ENCODE measurements at places on chromosomes 11 and 22. TPM values are rescaled to one million over a fixed set of nuclear protein-coding genes. Genes with fewer than 3 reads are reported as not detected.

DNA sequence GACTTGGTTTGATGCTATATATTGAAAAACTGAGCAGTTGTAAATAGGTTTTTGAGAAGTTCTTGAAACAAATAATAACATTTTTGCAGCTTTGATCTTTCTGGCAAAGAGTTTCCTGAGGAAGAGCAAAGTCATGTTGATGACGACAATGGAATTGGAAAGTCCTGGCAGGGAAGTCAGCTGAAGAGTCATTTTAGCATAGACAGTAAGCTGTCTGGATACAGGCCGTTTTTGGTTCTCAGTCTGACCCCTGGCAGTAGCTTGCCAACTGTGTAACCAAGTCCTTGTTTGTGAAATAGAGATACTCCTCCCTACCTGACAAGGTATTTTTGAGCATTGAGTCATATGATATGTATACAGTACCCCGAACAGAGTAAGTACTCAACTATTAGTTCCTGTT, 193.3 kb downstream of the C11orf91 start:
- no peak for DNase-seq

- no peak for DNase-seq
These were observed 29.8 kb downstream of the MTMR3 start for GRCh38 chr22:29912605-29913398.

- no peak for DNase-seq
These were observed 2.7 kb downstream of the CAPN5 start for GRCh38 chr11:77069336-77069968.

GRCh38 chr22:36107436-36107835, 53.1 kb downstream of the APOL3 start:
- DNase-seq, result no peak

DNA sequence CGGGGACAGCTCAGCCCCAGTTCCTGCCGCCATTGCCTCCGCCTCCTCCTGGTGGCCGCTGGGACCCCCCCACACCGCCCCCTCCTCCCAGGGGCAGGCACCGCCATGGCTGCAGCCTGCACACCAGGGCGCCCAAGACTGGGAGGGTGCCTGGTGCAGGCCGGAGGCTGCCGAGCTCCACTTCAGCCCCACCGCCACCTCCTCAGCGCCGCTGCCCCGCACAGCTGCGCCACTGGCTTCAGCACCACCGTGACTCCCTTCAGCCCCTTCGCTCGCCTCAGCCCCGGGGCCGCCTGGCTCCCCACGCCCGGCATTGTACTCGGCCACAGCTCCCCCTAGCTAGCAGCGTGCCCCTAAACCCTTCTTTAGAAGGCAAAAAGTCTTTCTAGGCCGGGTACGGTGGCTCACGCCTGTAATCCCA, 131.1 kb downstream of the CRYBB2 start:
- DNase-seq, result no peak

- peak; percentile 86 for DNase-seq
These were observed 40.8 kb downstream of the IGLL1 start for GRCh38 chr22:23539135-23539838.

GRCh38 chr22:38608992-38609750, 39.2 kb upstream of the DMC1 start:
- DNase-seq, result no peak

- DNase-seq, result no peak
These were observed 35.5 kb downstream of the SLC22A9 start for GRCh38 chr11:63405114-63405513.

DNA sequence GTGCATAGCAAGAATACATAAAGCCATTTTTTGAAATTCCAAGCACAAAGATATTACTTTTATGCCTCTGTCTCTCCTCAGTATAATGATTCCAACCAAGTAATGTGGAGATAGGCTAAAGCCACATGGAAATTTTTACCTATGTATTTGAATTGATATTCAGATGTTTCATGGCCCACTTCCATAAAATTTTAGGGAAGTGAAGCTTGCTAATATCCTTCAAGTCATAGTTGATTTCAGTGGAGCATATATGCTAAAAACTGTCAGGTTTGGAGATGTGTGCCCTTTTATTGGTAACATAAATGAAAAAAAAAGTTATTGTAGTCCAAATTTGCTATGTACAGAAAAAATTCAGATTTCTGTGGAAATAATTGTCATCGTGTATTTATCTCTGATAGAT, 12.3 kb downstream of the MS4A4E start:
- DNase-seq, result no peak

- DNase-seq, result no peak
These were observed 718.8 kb downstream of the CNTN5 start for GRCh38 chr11:99739464-99740089.

- no peak for DNase-seq
These were observed 7.5 kb upstream of the WEE1 start for GRCh38 chr11:9565822-9566560.

DNA sequence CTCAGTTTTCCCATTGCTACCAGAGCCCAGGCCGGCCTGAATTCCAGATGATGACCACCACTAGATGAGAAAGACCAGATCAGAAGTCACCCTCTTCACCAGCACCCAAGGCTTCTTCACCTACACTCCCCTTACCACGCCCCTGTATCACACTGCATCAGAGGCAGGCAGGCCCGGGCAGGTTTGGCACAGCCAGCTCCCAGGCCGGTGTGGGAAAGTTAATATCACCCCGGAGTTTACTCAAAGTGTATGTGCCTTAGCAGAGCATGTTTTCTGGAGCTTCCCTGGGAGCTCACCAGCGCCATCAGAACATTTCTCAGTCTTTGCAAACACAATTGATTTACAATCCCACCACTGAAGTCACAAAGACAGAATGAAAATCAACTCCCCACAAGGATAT, 47.5 kb upstream of the POU2AF1 start:
- no peak for DNase-seq

DNA sequence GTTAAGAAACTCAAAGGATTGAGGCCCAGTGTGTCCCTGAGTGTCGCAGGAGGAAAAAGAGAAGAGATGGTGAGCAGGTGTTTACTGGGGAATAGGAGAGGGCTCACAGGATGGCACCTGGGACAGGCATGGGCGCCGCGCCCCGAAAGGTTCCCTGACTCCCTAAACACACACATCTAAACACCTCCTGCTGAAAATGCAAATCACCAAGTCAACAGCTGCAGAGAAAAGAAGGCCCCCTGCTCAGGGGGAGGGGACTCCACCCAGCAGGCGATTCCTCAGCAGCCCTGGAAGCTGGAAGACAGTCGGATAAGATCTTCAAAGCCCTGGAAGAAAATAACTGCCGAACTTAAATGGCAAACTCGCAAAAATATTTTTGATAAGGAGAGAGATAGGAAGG, 377.2 kb downstream of the BRD1 start:
- DNase-seq, result no peak

- no peak for DNase-seq
These were observed 18.2 kb downstream of the ST14 start for GRCh38 chr11:130177782-130178181.

- DNase-seq, result no peak
These were observed 34.9 kb downstream of the TRAF6 start for GRCh38 chr11:36475192-36475591.

DNA sequence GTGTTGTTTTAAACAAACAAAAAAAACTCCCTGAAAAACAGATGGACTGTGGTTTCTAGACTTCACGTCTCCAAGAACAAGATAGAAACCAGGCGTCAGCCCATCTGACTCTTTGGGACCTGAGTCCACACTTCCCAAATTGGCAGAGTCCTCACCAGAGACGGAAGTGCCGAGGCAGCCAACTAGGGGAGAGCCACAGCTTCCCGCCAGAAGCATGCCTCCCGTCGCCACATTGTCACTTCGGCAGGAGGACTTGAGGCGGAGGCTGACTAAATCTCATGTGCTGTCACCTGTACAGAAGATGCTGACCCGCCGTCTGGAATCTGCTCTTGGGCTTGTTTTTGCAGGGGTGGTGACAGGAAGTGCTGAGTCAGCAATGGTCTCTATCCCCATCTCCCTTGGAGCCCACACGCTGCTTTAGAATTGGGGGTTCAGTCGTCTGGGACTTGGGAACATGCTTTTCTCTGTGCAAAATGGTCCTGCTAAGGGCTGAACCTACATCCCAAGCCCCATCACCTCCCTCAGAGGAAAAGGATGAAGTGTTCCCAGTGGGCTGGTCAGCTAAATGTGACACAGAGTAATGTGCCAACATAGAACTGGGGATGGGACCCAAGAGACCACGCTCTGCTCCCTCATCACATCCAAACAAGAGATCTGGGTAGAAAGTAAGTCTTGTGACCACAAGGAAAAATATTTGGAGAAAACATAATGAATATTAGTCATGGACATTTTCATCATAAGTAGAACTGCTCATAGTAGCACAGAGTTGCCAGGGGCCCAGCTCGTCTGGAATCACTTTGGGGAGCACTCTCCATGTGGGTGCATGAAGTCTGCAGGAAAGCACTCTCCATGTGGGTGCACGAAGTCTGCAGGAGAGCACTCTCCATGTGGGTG, 152.9 kb downstream of the SNX19 start:
- no peak for DNase-seq

- DNase-seq, result no peak
These were observed 18.0 kb upstream of the DRD2 start for GRCh38 chr11:113493206-113493605.

DNA sequence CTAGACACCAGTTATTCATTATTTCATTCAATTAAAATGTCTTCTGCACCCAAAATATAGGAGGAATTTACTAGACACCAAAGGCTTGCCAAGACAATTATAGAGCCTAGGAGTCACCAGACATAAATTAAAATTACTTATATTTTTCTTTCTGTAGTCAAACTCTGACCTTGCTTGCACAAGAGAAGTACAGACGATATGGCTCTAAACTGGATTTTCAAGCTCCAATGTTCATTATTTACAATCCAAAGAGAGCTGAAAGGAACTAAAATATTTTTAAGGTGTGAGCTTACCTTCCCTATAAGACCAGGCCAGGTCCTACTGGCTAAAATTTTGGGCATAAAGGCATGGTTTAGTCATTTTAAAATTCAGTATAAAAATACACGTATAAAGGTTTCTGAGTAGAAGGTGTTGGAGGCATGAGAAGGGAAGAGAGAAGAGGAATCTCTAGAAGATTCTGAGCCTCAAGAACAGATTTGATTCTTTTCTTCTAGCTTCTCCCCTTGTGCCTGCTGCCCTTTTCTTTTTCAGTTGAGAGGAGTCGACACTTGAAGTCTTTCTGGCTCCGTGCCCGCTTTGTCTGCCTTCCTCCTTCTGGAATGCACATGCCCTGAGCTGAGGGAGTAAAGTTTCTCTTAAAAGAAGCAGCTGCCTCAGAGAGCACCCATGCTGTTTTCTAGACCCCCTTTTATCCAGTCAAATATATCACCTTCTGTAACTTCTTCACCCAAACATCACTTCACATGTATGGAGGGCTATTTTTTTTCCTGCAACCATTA, 13.5 kb downstream of the C11orf97 start:
- no peak for DNase-seq

GRCh38 chr11:44563711-44564110, 1.8 kb upstream of the CD82 start:
- no peak for DNase-seq

DNA sequence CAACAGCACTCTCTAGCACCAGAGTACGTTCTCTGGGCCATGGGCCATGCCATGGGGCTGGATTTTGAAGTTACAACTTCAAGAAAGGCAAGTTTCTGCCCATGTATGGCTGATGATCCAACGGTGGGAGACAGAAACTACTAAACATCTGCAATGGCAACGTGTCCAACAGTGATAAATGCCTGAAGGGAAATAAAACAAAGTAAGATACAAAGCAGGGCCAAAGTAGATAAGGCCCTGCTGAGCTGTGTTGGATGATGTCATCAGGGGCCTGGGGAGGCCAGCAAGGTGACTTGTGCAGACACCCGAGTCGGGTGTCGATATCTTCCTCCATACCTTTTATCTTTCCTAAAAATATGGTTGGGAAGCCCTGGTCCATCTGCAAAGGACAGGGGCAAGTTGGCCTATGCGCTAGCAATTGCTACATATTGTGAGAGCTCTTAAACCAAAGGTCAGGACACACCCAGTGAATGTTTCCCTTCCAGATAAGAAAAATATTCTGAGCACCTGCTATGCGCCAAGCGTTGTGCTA, 487.2 kb downstream of the MN1 start:
- no peak for DNase-seq

DNA sequence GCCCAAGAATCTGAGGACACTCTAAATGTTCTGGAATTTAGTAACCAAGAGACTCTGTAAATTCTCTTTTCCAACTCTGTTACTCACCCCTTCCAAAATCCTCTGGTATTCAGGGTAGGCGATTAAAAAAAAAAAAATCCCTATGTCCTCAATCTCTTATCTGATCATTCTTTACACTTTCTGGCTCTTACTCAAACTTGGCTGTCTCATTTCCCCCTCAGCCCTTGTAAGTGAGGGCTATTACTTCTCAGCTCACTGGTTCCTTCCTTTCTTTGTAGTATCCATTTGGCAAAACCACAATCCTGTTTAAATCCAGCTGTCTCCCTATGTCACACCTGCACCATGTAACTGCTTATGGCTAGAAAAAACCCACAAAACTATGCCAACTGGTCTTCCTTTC, 12.7 kb upstream of the MSANTD2 start:
- no peak for DNase-seq

- no peak for DNase-seq
These were observed 147.5 kb upstream of the B3GAT1 start for GRCh38 chr11:134559602-134559962.

GRCh38 chr11:59185386-59185945, 13.5 kb downstream of the DTX4 start:
- DNase-seq, result no peak

GRCh38 chr11:46315033-46315738, 32.1 kb upstream of the DGKZ start:
- DNase-seq, result peak; percentile 59

DNA sequence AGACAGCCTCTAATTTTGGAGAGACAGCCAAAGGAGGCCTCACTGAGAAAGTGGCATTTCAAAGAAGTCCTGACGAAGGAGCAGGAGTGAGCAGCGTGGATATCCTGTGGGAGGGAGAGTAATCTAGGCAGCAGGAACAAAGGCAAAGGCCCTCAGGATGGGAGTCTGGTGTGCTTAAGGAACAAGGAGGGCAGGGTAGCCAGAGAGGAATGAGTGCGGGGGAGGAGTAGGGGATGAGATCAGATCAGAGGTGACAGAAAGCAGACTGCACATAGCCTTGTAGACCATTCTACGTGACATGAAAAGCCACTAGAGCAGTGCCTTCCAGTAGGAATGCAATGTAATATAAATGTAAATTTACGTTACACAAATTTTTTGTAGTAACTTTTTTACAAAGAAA, 5.6 kb downstream of the SLC36A4 start:
- DNase-seq, result no peak

DNA sequence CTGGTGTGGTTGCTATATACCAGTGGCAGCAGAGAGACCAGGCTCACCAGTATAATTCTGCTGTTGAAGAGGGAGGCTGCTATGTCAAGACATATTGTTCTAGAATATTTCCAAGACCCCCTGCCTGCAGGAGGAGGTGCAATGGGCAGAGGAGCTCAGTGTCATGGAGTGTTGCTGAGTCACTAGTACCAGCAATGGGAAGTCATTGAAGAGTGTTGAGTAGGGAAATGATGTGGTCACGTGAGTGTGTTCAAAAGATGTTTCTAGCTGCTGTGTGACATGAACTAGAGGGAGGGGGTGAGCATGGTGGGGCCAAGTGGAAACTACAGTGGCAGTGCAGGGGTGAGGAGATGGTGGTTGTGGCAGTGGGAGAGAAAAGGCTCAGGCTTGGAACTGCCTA, 76.3 kb upstream of the BIRC3 start:
- peak; percentile 28 for DNase-seq

Gene OTOG
- polyA plus RNA-seq, result 0.05 TPM

Gene MPZL2
- polyA plus RNA-seq, result 47.7 TPM

Gene PLEKHB1
- polyA plus RNA-seq, result 6.1 TPM

Gene SAA1
- 1,843 TPM for polyA plus RNA-seq

Gene CSF2RB
- 14.6 TPM for polyA plus RNA-seq

Gene CARS1
- 30.3 TPM for polyA plus RNA-seq

Gene ISX
- 0.02 TPM for polyA plus RNA-seq

Gene DMC1
- 0.30 TPM for polyA plus RNA-seq
